ENCODE measurements at places on chromosomes 5 and 9.

DNA sequence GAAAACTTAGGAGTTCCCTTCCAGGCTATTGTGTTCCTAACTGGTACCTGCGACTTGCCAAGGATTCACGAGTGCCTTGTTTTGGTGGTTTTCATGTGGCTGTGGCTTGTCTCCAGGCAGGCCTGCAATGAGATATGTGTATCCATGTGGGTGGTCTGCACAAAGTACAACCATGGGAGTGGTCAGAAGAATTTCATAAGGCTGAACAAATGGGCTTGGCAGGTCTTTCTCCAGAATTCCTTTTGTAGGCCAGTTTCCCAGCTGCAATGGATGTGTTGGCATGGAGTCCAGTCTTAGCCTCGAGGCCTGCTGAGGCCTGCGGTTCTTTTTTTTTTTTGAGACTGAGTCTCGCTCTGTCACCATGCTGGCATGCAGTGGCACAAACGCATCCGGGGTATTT, 28.8 kb upstream of the MELK start:
- H3K27me3 ChIP-seq = no peaks in the 10 kb centered on the region
- DNase-seq = no peak
- no peaks in the 10 kb centered on the region for H3K4me1 ChIP-seq
- H3K36me3 ChIP-seq = no peaks in the 10 kb centered on the region
- H3K4me3 ChIP-seq = no peak overlapping the region

- no peak overlapping the region for H3K27ac ChIP-seq
- H3K4me1 ChIP-seq = no peaks in the 10 kb centered on the region
- no peak for DNase-seq
- H3K36me3 ChIP-seq = no peaks in the 10 kb centered on the region
Measured at GRCh38 chr9:107613321-107613720, 123.8 kb upstream of the KLF4 start.

DNA sequence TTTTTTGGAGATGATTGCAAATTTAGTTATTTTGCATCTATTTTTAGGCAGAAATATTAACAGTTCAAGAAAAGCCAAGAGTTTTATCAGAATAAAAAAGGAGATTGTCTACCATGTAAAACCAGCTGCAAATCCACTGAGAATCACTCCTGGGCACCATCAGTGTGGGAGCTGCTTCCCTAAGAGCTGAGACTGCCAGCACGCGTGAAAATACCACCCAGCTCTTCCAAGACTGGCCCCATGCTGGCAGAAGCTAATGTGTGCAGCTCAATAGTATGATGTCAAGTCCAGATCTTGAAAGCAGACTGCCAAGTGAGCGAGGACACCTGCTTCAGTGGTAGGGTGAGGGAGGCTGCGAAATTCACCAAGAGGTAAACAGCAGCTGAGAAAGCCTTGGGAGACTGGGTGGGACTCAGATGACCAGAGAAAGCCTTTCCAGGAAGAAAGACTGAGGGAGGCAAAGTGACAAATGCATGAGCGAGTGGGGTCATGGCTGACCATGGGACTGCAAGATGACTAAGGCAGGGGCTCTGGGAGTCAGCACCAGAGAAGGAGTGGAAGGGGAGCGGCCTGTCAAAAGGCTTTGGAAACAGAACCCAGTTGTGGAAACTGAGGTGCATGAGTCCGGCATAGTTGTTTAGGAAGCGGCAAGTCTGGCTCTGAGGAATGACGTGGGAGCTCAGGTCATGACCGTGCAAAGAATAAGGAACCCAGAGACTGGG, 200.9 kb downstream of the GADD45G start:
- H3K27ac ChIP-seq = no peak overlapping the region
- H3K27me3 ChIP-seq = no peaks in the 10 kb centered on the region
- H3K4me1 ChIP-seq = no peaks in the 10 kb centered on the region
- DNase-seq = no peak
- H3K36me3 ChIP-seq = no peaks in the 10 kb centered on the region

DNA sequence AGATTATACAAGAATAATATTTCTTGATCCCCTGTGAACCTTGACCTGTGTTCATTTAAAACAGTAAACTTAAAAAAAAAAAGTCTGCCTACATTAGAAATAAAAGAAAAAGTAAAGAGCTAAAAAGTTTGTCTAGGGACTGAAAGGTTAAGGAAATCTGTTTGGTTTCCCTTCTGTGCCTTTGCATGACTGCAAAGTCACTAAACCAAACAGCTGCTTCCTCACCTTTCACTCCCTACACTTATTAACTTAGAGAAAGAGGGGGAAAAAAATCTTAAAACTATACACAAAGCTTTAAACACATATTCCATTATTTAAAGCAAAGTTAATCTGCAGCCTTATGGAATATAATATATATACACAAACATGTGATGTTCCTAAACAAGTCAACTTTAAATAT, 65.1 kb downstream of the ZFR start:
- H3K36me3 ChIP-seq = peaks cover 12% of the 10 kb centered on the region
- H3K27ac ChIP-seq = no peak overlapping the region
- no peak overlapping the region for H3K4me3 ChIP-seq
- H3K4me1 ChIP-seq = no peaks in the 10 kb centered on the region

DNA sequence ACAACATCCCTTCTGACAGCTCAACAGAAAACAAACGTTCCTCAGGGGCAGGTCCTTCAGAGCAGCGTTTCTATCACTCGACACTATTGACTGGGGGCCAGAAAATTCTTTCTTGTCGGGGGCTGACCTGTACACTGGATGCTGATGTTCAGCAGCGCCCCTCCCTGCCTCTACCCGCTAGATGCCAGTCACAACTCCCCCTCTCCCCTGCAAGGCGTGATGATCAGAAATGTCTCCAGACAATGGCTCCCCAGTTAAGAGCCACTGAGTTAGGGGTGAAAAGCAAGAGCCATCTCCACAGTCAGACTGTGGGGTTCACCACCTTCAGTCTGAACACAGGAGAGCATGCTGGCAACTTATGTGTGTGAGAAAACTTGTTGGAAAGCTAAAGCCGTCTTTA, 39.8 kb downstream of the SERINC5 start:
- H3K27ac ChIP-seq = no peak overlapping the region
- H3K4me1 ChIP-seq = peaks cover 95% of the 10 kb centered on the region
- H3K4me3 ChIP-seq = no peak overlapping the region

- H3K36me3 ChIP-seq = no peaks in the 10 kb centered on the region
- H3K27me3 ChIP-seq = no peaks in the 10 kb centered on the region
- H3K4me3 ChIP-seq = no peak overlapping the region
- DNase-seq = no peak
- no peaks in the 10 kb centered on the region for H3K4me1 ChIP-seq
- no peak overlapping the region for H3K27ac ChIP-seq
Measured at GRCh38 chr9:20980832-20981455, 50.5 kb downstream of the HACD4 start.

All from CD8-positive, alpha-beta memory T cell (primary cell).